ENCODE measurements at places on chromosomes 2 and 18.
A peak's percentile ranks its signal among the peaks of the same experiment; 100 is the strongest.

DNA sequence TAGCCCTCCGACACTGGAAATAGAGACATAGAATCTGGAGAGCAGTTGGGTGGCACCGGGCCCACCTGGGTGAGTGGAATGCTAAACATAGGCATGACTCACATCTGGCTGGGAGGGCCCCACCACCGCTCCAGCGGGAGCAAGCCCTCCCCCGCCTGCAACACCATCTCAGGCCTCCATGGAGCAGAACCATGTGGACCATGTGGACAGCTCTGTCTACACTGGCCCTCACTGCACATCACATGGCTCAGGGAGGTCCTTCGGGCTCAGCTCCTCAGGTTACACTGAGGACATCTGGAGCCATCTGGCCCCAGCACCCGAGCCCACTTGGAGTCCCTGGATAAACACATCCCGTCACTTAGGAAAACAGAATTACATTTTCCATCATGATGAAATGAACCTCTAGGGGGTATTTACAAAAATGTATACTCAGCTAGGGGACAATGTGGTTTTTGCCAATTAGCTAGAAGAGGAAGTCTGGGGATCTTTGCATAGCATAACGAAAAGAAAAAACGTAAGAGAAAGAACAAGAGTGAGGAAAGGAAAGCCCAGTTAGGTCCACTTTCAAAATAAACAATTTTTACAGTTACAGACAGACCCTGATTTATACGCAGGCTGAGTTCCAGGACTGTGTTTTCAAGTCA lies 30.7 kb upstream of the MLPH start:
- peak; percentile 89 for DNase-seq

DNA sequence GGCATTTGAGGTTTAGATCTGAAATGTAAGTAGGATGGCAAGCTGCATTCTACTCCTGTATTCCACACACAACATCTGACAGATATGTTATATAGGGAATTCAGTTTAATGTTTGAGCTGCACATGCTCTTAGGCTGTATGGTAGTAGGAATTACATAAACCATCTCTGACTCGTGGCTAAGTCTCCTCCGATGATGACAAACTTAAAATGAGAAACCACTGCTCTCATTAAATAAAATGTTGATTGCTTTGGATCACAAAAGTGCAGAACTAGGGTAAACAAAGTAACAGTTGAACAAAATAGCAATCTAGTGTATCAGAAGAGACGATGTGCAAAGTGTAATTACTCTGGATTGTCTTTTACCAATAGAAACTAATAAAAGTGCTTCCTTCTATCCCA lies 50.1 kb upstream of the WDR75 start:
- DNase-seq: no peak

- no peak for DNase-seq
Measured at GRCh38 chr18:10850216-10850615, 299.2 kb downstream of the PIEZO2 start.

DNA sequence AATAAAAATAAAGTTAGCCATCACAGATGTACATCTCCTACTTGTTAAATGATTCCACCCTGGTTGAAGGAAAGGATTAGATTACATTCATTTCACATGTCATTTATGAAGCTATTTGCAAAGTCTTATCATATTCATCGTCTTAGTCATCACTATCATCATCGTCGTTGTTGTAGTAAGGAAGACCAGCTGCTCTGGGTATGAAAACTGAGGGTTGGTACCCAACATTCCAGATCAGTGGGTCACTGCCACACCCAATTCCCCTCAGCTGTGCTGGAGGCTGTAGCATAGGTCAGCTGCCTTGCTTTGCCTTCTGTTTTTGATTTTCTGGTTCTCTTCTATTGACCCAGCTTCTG lies 20.9 kb upstream of the CCBE1 start:
- peak; percentile 99 for DNase-seq

DNA sequence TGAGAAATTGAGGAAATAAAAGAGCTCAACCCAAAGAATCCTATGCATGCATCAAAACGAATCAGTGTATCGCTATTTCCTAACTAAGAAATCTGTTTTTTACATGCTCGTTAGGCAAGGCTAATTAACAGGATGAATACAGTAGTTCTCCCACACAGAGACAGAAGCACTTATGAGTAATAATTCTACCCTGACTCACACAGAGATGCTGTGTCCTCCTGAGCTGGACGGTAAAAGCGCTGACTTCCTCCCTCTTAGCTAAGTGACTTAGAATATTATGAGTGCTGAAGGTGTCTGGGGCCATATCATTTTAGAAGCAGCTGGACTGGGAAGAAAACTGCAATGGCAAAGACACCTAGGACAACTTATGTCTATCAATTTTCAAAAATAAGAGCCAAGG lies 18.5 kb downstream of the PLEKHM3 start:
- DNase-seq: peak; percentile 15

DNA sequence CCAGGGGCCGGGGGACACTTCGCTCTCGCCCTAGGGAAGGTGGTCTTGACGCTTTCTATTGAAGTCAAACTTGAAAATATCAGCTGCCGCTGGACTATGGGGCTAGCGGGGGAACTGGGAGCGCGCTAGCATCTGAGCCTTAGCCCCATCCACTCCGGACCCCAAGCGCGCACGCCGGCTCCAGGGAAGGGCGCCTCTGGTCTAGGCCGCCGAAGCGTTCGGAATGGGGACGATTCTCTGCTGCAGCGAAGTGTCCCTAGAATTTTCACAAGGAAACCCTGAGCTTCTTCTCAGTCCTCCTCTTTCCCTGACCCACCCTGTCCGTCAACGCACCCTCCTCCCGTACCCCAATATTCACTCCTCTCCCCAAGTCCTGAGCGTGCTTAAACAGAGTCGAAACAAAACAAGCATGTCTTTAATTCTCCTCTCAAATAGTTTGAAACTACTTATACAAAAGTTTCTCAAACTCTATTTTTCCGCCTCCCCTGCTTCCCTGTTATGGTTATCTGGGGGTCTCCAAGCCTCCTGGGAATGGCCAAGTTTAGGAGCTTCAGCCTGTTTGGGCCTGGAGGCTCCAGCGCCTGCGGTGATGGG lies 5.0 kb downstream of the RAX start:
- no peak for DNase-seq

DNA sequence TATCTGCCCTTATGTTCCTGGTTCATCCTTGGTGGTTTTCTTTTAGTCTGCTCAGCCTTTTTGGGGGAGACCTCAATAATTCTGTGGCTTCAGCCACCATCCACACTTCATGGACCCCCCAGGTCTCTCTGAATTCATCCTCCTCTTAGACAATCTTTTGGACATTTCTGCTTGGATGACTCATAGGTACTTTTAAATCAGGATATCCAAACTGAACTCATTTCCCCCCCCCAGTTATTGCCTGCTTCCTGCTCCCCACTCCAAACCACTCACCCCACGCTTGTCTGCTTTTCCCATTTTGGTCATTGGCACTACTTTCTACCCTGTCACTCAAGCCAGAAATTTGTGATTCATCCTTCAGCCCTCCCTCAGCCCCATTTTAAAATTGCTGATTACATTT lies 78.5 kb downstream of the TANC1 start:
- DNase-seq: peak; percentile 83

DNA sequence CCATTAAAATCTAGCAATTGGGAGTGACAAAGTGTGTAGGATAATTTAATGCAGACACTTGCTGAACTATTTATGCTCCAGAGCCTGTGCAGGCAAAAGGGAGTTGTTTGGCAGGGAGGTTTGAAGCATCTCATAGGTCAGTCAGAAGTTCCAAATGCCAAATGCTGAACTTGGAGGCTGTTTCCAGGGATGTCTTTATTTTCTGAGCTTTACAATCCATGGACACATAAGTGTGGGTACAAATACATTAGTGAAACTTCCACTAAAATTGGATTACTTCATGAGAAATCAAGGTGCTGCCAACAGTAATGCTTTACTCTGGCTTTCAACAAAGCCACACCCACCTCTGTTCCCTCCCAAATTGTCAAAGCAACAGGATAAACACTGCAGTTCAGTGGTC lies 422.1 kb upstream of the SETBP1 start:
- no peak for DNase-seq

DNA sequence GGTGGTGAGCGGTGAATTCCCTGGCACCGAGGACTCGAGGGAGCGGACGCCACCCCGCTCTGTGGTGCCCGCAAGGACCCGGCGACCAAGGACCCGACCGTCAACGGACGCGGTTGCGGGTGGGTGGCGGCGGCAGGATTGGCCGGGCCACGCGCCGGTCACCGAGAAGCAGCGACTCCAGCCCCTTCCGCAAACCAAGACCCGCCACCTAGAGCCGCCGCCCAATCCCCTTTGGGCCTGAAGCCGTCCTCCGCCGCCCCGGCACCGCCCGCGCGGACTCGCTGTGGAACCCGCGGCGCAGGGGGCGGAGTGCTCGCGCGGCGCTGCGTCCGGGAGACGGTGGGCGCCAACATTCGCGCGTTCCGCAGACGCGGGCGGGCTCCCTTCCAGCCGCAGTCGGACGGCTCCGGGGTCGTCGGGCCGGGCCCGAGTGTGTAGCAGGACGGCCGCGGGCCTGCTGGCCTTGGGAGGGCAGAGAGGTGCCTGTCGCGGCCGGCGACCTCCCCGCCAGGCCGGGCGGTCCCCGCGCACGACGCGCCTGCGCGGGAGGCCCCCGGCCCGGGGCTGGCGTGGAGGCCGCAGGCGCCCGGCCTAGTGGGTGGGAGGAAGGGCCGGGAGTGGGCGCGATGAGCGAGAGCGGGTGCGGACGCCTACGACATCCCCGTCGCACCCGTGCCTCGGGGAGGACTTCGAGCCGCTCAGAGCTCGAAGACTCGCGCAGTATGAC lies at the start of the genes FAM228B and PFN4:
Gene FAM228B, plus strand, starts transcription at position 275 of the 727 bp plus-strand sequence. CDS start 893 bp downstream, outside the sequence.
Gene PFN4, minus strand, starts transcription at position 140 of the 727 bp plus-strand sequence. CDS start 799 bp downstream, outside the sequence.
- peak; percentile 86 for DNase-seq

- DNase-seq: no peak
Measured at GRCh38 chr2:222017252-222017850, 281.4 kb downstream of the PAX3 start.

DNA sequence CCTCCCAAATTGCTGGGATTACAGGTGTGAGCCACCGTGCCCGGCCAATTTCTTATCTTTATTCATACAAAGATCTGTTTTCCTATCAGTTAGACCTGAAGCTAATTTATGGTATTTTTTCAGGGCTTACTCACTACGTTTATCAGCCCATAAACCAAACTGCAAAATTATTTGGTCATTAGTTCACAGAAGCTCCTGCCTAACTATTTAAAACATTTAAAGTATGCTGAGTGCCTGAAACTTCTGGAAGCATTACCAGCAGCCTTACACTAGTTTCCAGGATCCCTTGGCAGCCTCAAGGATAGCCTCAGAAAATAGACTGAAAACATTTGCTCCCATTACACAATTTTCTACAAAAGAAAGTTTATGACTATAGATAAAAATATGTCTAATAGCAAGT lies 68.8 kb downstream of the GALNT13 start:
- DNase-seq: peak; percentile 7

GRCh38 chr2:134583997-134584520 lies 134.7 kb downstream of the TMEM163 start:
- no peak for DNase-seq

GRCh38 chr2:21819454-21819853 lies 695.7 kb downstream of the TDRD15 start:
- DNase-seq: peak; percentile 53

- peak; percentile 76 for DNase-seq
Measured at GRCh38 chr2:150122871-150123613, 364.4 kb downstream of the RND3 start.

DNA sequence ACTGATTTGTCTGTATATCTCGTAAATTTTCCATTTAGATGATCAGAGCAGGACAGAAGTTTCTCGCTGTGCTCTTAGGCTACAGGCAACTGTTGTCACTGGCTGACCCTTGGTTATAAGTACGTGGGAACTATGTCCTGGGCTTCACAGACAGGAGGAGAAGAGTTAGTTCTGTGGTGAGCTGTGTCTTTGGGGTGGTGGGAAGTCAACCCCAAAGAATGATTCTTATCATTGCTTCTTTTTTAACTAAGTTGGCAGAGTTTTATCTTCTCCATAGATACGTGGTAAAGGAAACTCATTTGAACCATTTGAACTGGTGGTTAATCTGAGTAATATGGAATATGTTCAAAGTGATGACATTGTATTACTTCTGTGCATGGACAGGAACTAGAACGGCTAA lies 230.6 kb upstream of the EPAS1 start:
- no peak for DNase-seq

- no peak for DNase-seq
Measured at GRCh38 chr18:31065036-31065773, 22.7 kb upstream of the DSC3 start.

DNA sequence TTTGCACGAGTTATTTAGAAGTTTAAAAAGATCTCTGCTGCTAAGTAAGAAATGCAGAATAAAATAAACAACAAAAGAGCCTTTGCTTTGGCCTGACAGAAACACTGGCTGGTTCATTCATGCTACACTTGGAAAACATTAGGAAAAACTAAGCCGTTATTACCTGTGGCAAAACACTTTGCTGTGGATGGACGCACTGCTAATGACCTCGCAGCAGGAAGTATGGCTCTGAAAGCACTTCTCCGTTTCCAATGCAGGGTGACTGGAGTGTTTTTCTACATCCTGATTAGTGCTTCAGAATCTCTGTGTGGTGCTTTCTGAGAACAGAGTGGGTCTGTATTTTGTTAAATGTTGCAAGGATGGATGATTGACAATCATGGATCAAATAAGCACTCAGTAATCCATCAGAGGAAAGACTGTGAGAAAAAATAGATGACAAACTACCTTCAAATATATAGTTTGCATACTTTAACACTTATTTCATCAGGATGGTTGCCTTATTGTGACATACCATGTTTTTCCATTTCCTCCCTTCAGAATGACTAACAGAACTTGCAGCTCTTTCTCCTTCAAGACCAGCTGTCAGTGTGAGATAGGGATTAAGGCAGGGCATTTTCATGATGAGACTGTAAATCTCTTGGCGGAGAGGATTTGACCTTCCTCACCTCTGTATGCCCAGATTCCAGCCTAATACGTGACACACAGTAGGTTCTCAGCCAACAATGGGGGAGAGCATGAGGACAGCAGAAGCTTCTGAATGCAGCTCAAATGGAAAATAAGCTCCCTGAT lies 38.0 kb downstream of the LINC00305 start:
- DNase-seq: peak; percentile 81

GRCh38 chr2:217981084-217981730 lies 21.6 kb downstream of the TNS1 start:
- no peak for DNase-seq

DNA sequence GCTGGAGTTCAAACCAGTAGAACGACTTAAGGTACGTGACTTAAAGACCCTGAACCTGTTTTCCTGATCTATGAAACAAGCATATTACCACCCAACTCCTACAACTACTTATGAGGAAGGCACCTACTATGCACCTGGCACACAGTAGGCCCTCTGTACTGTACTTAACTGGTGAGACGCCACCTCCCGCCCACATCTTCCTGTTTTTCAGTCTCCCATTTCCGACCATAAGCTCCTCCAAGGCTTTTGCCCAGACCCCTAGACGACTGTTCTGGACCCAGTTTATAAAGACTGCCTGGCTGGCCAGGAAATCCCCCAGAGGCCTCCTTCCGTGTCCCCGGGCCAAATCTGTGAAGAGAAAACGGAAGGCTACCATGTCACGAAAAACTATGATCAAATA lies 1.5 kb downstream of the GALNT14 start:
- DNase-seq: no peak

DNA sequence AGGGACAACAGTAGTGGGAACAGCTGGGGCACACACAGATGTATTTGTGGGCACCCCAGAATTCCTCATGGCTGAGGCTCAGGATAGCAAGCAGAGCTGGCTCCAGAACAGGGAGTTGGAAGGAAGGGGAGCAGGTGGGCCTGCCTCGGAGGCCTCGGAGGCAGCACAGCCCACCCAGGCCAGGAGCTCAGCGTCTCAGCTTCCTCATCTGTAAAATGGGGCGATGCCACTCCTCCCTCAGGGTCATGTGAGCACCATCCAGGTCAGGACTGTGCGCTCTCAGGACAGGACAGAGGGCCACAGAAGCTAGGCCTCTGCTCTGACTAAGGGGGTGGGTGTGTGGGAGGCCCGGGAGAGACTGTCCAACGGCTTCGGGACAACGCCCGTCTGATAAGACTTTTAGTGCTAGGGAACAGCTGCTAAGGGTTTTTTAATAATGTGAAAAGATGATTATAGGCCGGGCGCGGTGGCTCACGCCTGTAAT lies 106.2 kb downstream of the HDAC4 start:
- no peak for DNase-seq

Data from fibroblast of skin of scalp (primary cell).